ENCODE measurements at places on chromosomes 4 and X.

- DNase-seq: no peak
- H3K4me1 ChIP-seq: no peaks in the 10 kb centered on the region
- H3K27ac ChIP-seq: no peak overlapping the region
- H3K27me3 ChIP-seq: no peaks in the 10 kb centered on the region
Measured at GRCh38 chrX:42686706-42687105, 91.3 kb downstream of the PPP1R2C start.

- H3K36me3 ChIP-seq: no peaks in the 10 kb centered on the region
- no peak overlapping the region for H3K27ac ChIP-seq
- H3K4me1 ChIP-seq: peaks cover 7% of the 10 kb centered on the region
- H3K27me3 ChIP-seq: no peaks in the 10 kb centered on the region
Measured at GRCh38 chr4:37922328-37922727, 31.4 kb downstream of the TBC1D1 start.

DNA sequence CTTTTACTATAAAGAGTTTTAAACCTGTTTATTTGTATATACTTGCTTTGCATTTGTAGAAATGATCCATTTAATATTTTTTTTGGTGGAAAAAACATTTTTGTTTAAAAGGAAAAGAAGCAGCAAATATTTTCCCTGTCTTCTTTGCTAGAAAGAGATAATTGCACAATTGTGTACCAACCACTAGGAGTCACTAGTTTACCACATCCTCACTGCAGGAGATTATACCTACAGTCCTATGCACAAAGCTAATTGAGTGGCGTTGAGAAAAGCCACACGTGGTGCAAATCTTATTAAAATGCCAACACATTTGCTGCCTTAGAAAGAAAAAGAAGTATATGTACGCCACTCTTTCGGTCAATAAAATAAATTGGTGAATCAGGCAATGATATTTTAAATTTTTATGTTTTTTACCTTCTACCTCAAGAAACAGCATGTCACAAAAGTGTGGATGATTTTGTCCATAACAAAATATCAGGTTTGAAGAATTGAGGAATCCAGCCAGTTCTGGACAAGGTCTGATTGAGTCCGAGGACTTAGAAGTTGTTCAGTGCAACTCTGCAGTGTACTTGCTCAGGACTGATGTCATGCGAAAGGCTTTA lies 102.9 kb downstream of the GRXCR1 start:
- no peaks in the 10 kb centered on the region for H3K36me3 ChIP-seq
- no peak overlapping the region for H3K27ac ChIP-seq
- DNase-seq: no peak

DNA sequence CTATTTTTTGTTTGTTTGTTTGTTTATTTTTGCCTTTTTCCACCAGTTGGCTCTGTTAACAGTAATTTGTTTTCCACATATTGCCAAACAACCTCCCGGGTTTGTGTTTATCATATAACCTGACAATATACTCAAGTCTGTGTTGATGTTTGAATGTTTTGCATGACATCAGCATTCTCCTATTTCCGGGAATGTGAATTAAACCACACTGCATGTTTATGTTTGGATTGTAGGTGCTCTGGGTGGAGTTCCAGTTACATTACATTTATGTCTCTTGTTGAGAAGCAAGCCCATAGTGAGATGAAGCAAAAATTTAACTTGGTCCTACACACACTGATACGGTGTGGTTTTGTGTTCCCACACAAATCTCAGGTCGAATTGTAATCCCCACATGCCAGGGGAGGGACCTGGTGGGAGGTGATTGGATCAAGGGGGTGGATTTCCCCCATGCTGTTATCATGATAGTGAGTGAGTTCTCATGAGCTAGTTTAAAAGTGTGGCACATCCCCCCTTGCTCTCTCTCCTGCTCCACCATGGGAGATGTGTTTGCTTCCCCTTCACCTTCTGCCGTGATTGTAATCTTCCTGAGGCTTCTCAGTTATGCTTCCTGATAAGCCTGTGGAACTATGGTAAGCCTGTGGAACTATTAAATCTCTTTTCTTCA lies 54.4 kb upstream of the CLNK start:
- H3K4me3 ChIP-seq: no peak overlapping the region
- H3K4me1 ChIP-seq: no peaks in the 10 kb centered on the region
- no peaks in the 10 kb centered on the region for H3K36me3 ChIP-seq
- no peaks in the 10 kb centered on the region for H3K27me3 ChIP-seq
- DNase-seq: no peak
- H3K27ac ChIP-seq: no peak overlapping the region

GRCh38 chrX:129955682-129956081 lies 26.8 kb upstream of the BCORL1 start:
- no peaks in the 10 kb centered on the region for H3K36me3 ChIP-seq
- H3K4me1 ChIP-seq: no peaks in the 10 kb centered on the region
- no peak for DNase-seq
- H3K27ac ChIP-seq: no peak overlapping the region
- H3K27me3 ChIP-seq: no peaks in the 10 kb centered on the region

DNA sequence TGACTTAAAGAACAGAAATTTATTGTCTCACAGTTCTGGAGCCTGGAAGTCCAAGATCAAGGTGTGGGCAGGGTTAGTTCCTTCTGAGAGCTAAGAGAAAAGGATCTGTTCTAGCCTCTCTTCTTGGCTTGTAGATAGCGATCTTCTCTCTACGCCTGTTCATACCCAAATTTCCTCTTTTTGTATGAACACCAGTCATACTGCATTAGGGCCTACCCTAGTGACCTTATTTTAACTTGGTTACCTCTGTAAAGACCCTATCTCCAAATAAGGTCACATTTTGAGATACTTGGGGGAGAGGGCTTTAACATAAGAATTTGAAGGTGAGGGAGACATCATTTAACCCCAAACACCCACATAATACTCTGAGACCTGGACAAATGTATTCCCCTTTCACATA lies 55.6 kb upstream of the SPP1 start:
- no peaks in the 10 kb centered on the region for H3K27me3 ChIP-seq
- DNase-seq: no peak
- no peak overlapping the region for H3K4me3 ChIP-seq
- H3K36me3 ChIP-seq: no peaks in the 10 kb centered on the region

GRCh38 chr4:99351487-99351886 lies 1.1 kb downstream of the ADH1C start:
- H3K27ac ChIP-seq: no peak overlapping the region
- DNase-seq: no peak
- H3K27me3 ChIP-seq: no peaks in the 10 kb centered on the region
- no peaks in the 10 kb centered on the region for H3K36me3 ChIP-seq
- no peaks in the 10 kb centered on the region for H3K4me1 ChIP-seq

DNA sequence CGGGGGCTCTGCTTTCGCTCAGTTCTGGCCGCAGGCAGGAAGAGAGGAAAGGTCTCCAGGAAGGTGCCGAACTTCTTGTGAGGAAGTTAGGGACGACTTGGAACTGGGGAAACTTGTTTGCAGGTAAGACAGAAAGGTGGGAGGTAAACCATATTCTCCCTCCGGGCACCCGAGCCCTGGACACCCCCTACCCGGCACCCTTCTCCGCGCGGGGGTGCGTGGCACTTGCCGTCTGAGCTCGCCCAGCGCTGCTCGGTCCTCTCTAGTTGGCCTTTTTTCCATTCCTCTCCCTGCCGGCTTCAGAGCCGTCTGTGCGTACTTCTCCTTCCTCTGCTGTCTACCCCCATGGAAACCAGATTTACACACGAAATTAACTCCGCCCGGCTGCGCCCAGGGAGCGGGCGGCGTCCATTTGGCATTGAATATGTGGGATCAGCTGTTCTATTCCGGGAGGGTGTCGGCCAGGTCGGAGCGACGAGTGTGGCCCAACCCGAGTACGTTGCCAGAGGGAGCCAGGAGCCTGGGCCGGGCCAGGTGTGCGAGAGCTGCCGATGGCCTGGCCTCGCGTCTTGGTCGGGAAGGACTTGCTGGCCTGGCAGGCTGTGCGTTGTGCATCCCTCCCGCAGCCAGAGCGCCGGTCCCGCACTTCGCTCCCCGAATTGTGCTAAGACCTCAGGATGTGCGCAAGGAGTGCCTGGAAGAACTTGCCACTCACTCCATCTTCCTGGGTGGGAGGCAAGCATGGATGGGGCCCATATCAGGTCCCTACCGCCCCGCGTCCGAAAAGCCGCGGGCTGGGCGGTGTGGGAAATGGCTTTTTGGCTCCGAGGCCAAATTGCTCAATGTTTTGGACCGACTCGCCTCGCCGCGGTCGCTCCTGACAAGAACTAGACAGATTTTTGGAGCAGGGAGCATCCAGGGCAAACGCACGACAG lies 1.7 kb downstream of the PDGFRA start:
- H3K27ac ChIP-seq: peak overlapping the region; percentile 97
- no peak for DNase-seq
- H3K27me3 ChIP-seq: no peaks in the 10 kb centered on the region
- peak overlapping the region; percentile 91 for H3K4me3 ChIP-seq
- H3K4me1 ChIP-seq: peaks cover 59% of the 10 kb centered on the region

GRCh38 chr4:26782830-26783202 lies 77.8 kb upstream of the STIM2 start:
- peaks cover 42% of the 10 kb centered on the region for H3K4me1 ChIP-seq
- no peaks in the 10 kb centered on the region for H3K36me3 ChIP-seq
- H3K27me3 ChIP-seq: no peaks in the 10 kb centered on the region
- H3K27ac ChIP-seq: no peak overlapping the region
- DNase-seq: no peak

DNA sequence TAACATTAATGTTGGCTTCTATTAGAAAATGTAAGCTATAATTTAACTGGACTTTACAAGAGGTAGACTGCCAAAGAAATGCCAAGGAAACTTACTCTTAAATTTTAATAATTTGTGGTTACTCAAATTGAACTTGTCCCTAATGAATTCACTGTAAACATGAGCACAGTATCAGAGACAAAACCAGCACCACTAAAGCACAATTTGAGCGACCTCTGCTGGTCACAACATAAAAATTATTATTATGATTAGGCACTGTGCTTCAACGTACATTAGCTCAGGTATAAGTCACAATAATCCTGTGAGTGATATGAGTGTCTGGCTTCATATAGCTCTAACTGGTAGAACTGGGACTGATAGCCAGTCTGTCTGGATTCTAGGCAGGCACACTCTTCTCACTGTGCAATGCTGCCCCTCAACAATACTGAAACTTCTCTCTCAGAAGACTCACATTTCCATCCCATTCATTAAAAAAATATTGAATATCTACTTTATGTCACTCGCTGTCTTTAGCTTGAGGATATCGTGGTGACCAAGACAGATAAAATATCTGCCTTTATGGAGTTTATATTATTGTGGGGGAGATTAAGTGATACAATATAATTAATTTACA lies 8.0 kb downstream of the NUDT6 start:
- H3K36me3 ChIP-seq: no peaks in the 10 kb centered on the region
- no peak for DNase-seq
- no peak overlapping the region for H3K4me3 ChIP-seq
- H3K4me1 ChIP-seq: peaks cover 10% of the 10 kb centered on the region

- no peaks in the 10 kb centered on the region for H3K4me1 ChIP-seq
- H3K27me3 ChIP-seq: no peaks in the 10 kb centered on the region
- no peaks in the 10 kb centered on the region for H3K36me3 ChIP-seq
- DNase-seq: no peak
- no peak overlapping the region for H3K27ac ChIP-seq
Measured at GRCh38 chrX:22533898-22534297, 261.2 kb downstream of the CBLL2 start.

- no peak overlapping the region for H3K4me3 ChIP-seq
- no peaks in the 10 kb centered on the region for H3K4me1 ChIP-seq
- H3K36me3 ChIP-seq: no peaks in the 10 kb centered on the region
Measured at GRCh38 chrX:29587107-29587506, 628.3 kb upstream of the MAGEB2 start.

DNA sequence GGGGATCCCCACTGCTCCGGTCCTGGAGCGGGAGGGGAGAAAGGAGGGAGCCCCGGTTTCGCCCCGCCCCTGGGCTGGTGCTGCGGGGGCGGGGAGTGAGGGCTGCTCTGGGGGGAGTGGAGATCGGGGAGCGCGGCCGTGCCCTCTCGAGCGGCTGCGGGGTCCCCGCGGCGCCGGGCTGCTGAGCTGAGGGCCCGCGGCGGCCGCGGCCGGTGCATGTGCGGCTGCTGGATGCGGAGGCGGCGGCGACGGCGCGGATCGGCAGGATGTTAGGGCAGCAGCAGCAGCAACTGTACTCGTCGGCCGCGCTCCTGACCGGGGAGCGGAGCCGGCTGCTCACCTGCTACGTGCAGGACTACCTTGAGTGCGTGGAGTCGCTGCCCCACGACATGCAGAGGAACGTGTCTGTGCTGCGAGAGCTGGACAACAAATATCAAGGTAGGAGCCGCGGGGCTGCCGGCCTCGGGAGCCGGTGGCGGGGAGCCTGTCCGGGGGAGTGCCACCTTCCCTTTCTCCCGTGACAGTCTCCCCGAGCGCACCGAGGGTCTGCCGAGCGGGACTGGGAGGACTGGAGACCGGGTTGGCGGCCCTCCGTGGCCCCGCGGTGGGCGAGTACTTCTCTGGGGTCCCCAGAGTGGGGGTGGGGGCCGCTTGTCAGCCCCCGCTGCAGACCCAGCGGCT lies at the start of gene ING2:
Gene ING2 (plus strand): TSS at position 129 of the 681 bp plus-strand sequence. CDS start 138 bp downstream, at position 267.
- H3K27me3 ChIP-seq: no peaks in the 10 kb centered on the region
- no peak for DNase-seq
- peak within 1 kb of the TSS; percentile 78 for H3K4me3 ChIP-seq
- H3K4me1 ChIP-seq: peaks cover 22% of the 10 kb centered on the region
- peak within 1 kb of the TSS; percentile 90 for H3K27ac ChIP-seq
- no peaks in the 10 kb centered on the region for H3K36me3 ChIP-seq

- H3K4me1 ChIP-seq: no peaks in the 10 kb centered on the region
- H3K4me3 ChIP-seq: no peak overlapping the region
- no peaks in the 10 kb centered on the region for H3K36me3 ChIP-seq
- no peaks in the 10 kb centered on the region for H3K27me3 ChIP-seq
Measured at GRCh38 chrX:120741452-120741851, 111.6 kb upstream of the C1GALT1C1 start.

DNA sequence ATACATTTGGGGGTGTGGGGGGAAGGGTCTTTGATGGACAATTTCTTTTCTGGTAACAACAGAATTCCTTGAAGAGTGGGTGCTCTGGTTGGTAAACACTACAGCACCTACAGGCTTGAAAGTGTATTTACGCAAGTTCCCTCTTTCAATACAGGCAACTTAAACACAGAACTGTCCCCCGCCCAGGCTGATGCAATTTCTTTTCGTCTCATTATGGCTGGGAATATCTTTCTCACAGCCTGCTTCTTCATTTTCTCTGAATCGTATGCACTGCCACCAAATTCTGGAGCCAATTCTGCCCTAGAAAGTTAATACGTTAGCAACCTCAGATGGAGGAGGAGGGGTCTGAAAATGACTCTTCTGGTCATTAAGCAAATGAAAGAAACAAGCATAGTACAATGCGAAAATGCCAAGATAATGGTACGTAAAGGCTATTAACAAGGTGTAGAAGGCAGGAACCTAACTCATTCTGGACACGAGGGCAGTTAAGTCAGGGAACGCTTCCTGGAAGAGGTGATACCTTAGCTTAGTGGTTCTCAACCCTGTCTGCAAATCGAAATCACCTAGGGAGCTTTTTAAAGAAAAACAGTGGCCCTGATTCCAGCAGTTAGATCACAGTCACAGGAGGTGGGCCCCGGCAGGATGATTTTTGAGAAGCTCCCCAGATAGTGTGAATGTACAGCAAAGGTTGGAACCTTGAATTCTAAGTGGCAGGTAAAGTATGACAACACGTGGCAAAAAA lies 1.0 kb downstream of the AGA start:
- peaks cover 12% of the 10 kb centered on the region for H3K4me1 ChIP-seq
- DNase-seq: no peak
- H3K4me3 ChIP-seq: peak overlapping the region; percentile 75
- H3K27me3 ChIP-seq: no peaks in the 10 kb centered on the region

GRCh38 chr4:40065010-40065409 lies 8.4 kb downstream of the N4BP2 start:
- DNase-seq: no peak
- no peaks in the 10 kb centered on the region for H3K36me3 ChIP-seq
- no peak overlapping the region for H3K4me3 ChIP-seq
- no peak overlapping the region for H3K27ac ChIP-seq
- H3K4me1 ChIP-seq: no peaks in the 10 kb centered on the region
